ENCODE measurements at places on chromosomes 7 and 10.

DNA sequence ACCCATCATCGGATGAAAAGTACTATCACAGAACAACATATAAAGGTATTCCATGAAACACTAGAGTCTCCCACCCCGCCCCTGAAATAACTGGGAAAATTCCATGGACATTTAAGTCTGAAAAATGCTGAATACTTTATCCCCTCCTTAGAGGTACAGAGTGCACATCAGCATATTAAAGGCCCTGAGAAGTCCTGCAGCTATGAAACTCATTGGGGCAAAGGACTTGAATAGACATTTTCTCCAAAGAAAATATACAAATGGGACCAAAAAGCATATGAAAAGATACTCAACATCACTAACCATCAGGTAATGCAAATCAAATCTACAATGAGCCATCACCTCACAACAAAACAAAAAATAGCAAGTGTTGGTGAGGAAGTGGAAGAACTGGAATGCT lies 18.9 kb downstream of the XPNPEP1 start:
- DNase-seq = no peak

- DNase-seq = no peak
These were observed 59.1 kb downstream of the ARID5B start for GRCh38 chr10:61960396-61961120.

DNA sequence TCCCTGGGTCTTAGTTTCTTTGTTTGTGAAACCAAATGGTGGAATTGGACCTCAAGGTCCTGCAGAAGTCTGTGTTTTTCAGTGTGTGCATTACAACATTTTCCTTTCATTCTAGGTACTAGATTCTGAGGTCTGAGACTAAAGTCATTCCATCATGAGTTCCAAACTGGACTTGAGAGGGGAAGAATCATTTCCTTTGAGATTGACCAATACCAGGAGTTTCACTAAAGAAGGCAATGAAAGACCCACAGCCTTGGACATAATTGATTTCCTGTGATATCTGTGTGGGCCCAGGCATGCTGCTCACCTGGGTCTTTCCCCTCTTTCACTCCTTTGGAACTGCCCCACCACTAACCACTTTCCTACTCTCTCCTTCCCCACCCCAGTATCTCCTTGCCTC lies 18.2 kb downstream of the TAS2R41 start:
- no peak for DNase-seq

DNA sequence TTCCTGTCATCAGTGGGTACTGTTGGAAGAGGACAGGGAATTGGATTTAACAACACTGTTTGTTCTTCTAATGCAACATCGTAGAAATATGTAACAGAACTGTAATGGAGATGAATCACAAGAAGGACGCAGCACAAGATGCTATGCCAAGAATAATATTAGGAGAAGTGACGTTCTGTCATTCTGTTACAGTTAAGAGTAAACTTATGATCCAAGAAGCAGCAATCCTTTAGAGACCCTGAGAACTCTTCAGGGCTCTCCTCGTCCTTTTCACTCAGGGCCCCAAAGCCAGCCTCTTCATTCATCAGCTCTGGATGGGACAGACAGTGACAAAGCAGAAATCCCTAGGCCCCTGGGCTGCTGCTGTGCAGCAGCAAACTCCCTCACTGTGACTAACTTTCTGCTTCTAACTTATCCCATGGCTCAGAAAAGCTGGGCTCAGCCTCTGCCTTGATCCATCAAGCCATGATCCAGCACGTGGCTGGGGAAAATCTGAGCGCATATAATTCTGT lies 8.7 kb upstream of the IL6 start:
- DNase-seq = no peak

DNA sequence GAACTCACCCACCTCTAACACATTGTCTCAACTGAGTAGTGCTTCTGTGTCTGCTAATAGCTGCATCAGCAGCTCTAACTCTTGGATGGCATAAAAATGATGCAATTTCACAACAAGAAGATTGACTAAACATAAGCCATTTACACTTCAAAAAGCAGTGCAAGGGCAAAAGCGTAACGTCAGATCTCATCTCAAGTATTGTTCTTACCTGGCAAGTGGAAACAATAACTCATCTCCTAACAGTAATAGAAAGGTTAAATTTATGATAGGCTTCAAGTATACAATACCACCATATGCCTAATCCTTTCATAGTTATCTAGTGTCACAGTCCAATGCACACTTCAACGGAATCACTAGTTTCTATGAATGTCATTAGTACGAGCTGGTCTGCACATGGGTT lies 14.8 kb downstream of the TPK1 start:
- DNase-seq = no peak

GRCh38 chr7:114623146-114623545 lies 208.5 kb downstream of the FOXP2 start:
- DNase-seq = no peak

- DNase-seq = no peak
These were observed 119.1 kb upstream of the HABP2 start for GRCh38 chr10:113433711-113434110.

DNA sequence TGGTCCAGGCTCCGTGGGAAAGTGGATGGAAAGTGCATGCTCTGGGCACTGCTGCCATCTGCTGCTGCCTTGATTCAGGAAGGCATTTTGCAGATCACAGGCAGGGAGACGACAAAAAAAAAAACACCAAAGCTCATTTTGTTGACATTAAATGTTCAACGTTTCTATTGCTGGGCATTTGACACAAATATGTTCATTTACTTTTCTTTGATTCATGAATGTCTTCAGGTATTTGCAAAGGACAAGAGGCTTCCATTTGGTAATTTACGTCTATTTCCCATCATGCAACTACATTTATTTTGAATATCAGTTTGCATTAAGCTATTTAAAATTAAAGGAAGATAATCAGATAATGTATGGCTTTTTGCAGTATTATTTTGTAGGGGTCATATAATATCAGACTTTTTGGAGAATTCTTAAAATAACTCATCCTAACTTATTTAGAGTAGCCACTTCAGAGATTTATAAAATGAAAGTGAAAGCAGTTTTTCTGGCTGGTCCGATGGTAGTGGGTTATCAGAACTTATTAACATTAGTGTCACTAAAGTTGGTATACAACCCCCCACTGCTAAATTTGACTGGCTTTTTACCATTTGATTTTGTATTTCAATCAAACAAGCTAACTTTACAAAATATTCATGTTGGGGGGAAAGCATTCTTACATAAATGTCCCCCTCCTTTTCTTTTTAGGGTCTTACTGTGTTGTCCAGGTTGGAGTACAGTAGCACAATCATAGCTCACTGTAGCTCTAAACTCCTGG lies 65.3 kb downstream of the PDIA4 start:
- peak; percentile 64 for DNase-seq

DNA sequence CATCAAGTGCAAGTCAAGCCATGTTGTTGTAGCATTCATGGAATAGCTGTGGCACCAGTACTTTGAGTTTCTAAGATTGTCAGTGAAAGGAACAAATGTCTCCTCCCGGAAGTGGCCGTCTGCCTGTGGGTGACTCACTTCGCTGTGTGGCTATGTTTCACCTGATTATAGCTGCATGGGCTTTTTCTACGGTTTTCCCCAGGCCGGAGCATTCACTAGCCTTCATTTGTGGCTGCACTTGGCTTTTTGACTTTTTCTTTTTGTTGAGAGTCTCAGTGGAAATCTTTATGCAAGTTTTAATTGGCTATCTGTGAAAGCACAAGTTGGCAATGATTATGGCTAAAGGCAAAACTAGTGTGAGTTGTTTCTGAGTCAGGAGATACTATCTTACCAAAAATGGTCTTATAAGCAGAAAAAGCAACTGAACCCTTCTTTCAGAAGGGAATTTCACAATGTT lies 35.0 kb downstream of the SRI start:
- DNase-seq = no peak

GRCh38 chr7:111409714-111410422 lies 152.4 kb downstream of the IMMP2L start:
- DNase-seq = no peak

DNA sequence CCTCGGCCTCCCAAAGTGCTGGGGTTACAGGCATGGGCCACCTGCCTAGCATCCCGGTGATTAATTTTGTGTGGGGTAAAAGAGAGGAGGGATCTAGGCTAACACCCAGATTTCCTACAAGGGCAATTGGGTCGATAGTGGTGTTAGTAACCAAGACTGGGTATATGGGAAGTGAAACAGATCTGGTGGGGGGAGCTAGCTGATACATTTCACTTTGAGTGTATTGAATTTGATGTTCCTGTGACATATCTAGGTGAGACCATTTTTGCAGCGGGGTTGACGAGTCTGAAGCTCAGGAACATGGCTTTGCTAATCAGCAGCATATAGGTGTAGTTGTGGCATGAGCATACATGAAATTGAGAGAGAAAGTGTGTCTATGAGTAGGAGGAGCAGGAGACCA lies 12.0 kb downstream of the CLCN1 start:
- DNase-seq = no peak

Data from SW 1271 (cell line).